ENCODE measurements at places on chromosomes 2 and 18. TPM values are rescaled to one million over a fixed set of nuclear protein-coding genes. Genes with fewer than 3 reads are reported as not detected.

Gene PPP1R1C
- 0.76 TPM for total RNA-seq

Gene CDH19
- 3.8 TPM for total RNA-seq

Gene MARCHF7
- 51.0 TPM for total RNA-seq

Gene HOXD13
- total RNA-seq, result not detected

Gene KCNG2
- total RNA-seq, result 0.83 TPM

Gene NRP2
- 33.2 TPM for total RNA-seq

Gene SIX3
- 0.45 TPM for total RNA-seq

Gene MYCN
- total RNA-seq, result 3.9 TPM

Gene NEU4
- total RNA-seq, result 5.8 TPM

Gene PDE11A
- 1.7 TPM for total RNA-seq

Gene POTEI
- 0.21 TPM for total RNA-seq

Gene REG1A
- 0.90 TPM for total RNA-seq

Gene VWA3B
- total RNA-seq, result 0.64 TPM

Gene GMCL1
- 19.0 TPM for total RNA-seq

Gene ANKRD23
- total RNA-seq, result 17.8 TPM

Gene TMEM163
- 24.9 TPM for total RNA-seq

Gene FZD7
- total RNA-seq, result 4.1 TPM

Gene PPIG
- 74.9 TPM for total RNA-seq

Gene IL36G
- total RNA-seq, result not detected

Gene IL1B
- 0.47 TPM for total RNA-seq

Gene GAREM1
- total RNA-seq, result 27.4 TPM

Gene LOXHD1
- total RNA-seq, result 1.3 TPM

Gene CSRNP3
- total RNA-seq, result 94.0 TPM

Gene IRS1
- total RNA-seq, result 13.8 TPM

Gene CRACDL
- 120 TPM for total RNA-seq

Gene LINC00305
- total RNA-seq, result not detected

Gene GAREM2
- 19.7 TPM for total RNA-seq

Gene SPC25
- 1.2 TPM for total RNA-seq

All from dorsolateral prefrontal cortex (tissue), 122 donors.